ENCODE measurements at places on chromosomes 16 and 17.
A peak's percentile ranks its signal among the peaks of the same experiment; 100 is the strongest.

- no peak for DNase-seq
Measured at GRCh38 chr16:51010817-51011216, 140.3 kb downstream of the SALL1 start.

- no peak for DNase-seq
Measured at GRCh38 chr17:60332574-60332973, 59.4 kb downstream of the USP32 start.

- DNase-seq, result no peak
Measured at GRCh38 chr17:76480632-76481031, 13.2 kb downstream of the AANAT start.

DNA sequence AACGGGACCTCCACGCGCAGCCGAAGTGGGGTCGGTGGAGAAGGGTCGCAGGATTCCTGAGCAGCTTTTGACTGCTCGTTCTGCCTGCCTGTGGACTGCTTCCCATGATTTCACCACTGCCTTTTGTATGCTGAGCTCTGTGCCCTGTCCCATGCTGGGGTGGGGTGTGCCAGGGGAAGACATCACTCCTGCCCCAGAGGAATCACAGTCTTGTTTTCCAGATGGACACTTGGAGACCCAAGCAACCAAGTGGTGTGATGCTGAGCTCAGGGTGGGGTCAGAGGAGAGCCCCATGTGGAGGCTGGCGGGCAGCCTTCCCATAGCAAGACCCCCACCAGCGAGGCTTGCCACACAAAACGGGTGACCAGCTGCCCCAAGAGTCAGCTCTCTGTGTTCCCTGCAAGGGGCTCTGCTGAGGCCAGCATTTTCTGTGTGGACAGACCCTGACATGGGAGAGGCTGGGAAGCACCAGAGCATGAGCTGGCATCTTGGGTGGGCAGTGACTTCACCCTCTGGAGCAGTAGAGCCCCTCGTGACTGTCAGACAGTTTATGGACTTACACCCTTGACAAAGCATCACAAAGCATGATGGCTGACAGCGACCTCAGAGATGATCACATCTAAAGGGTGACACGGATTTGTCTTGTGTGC, 111.9 kb downstream of the GNAO1 start:
- DNase-seq, result no peak

- DNase-seq, result no peak
Measured at GRCh38 chr17:1108478-1108764, 71.4 kb downstream of the ABR start.

- DNase-seq, result no peak
Measured at GRCh38 chr16:23026784-23027362, 122.4 kb downstream of the USP31 start.

GRCh38 chr17:12395733-12396354, 269.8 kb upstream of the MYOCD start:
- DNase-seq, result no peak

DNA sequence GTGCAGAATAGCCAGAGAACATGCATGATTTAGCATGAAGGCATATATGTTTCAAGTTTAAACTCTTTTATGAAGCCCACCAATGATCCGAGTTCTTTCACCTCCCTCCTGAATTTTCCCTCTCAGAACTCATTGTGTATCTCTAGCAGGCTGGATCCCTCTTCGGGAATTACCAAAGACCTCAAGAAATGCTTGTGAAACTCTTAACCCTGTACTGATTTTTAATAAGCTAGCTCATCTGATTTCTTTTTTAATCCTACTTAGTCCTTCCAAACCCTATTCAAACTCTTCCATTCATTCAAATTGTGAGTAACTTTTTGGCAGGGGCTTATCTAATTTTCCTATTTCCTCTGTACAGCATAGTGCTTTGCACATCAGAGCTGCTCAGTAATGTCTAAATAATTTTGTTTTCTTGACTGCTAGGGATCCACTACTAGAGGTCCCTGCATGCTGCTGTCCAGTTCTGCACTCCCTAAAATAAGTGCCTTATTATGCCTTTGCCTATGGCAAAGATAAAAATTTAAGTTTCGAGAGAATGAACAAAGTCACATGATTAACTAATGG, 723.8 kb downstream of the CDH11 start:
- no peak for DNase-seq

- DNase-seq, result no peak
Measured at GRCh38 chr16:29779474-29779873, 1.4 kb downstream of the ZG16 start.

- no peak for DNase-seq
Measured at GRCh38 chr17:50820651-50821050, 14.7 kb upstream of the WFIKKN2 start.

DNA sequence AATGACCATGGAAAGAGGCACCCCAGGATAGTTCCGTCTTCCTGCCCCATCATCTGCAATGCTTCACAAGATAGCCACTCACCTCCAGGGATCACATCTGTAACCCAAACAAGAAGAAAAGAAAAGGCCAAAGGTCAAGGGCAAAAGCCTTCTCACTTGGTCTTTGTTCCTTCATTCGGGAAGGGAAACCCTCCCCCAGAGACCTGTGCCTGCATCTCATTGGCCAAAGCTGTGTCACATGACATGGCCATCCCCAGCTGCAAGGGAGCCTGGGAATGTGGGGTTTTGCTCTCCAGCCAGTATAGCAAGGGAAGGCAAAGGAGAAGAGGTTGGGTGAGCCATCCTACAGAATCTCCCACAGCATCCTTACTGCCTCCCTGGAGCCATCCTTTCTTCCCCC, 47.9 kb downstream of the NOL11 start:
- DNase-seq, result no peak

DNA sequence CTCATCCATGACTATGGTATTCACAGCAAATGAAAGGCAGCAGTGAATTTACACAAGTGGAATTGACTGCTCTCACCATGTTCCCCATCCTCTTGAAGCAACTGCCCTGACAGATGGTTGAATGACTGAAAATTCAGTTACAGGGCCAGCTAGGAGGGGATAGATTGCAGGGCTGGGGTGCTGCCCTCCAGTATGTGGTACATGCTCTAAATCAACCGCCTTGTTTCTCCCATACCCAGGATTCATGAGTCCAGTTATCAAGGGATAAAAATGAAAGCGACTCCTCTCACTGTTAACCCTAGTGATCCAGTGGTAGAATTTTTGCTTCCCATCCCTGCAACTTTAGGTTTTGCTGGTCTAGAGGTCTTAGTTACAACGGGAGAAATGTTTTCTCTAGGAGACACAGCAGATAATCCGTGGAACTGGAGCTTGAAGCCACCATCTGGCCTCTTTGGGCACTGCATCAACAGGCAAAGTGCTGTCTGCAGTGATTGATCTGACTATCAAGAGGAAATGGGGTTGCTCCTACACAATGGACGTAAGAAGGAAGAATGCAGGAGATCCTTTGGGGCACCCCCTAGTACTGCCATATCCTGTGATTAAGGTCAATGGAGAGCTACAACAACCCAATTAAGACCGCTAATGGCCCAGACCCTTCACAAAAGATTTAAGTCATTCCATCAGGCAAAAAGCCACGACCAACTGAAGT, 32.0 kb downstream of the SCPEP1 start:
- peak; percentile 12 for DNase-seq

- DNase-seq, result no peak
Measured at GRCh38 chr16:28931801-28932225, at the start of gene CD19. Gene CD19 (plus strand): TSS chr16:28931971. CDS start chr16:28932001, 30 bp downstream.

DNA sequence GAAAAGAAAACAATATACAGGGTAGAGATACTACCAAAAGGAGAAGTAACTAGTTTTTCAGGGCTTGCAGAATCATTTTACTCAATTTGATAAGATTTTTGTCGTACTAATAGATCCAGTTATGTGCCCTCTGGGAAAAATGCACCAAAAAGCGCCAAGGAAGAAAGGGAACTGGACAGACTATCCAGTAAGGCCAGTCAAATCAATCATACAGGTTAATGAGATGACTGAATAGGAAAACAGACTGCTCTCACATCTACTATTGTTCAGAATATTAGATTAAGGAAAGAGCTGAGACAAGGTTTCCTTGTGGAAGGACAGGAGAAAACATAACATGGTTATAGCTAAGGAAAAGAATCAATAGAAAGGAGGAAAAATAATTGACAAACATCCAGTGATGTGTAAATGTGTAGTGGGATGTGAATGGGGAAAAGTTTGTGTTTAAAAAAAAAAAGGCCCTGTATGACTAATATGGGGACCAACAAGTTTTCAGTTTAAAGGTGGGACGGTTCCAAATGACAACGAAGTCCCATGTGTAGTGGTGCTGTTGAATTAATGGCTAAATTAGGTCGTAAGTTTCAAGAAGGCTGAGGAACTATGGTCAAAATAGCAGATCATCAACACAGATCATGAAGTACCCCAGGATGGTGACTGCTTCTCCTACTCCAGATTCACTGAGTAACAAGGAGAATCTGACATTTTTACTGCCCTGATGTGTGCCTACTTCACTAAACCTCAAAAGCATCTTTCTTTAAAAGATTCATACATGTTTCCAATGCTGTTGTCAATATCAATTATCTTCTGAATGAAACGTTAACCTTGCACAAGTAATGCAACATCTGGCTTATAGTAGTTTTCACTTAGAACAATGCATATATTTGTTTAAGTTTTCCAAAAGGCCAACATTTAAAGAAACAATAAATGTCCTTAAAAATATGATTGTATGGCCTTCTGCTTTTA, 40.7 kb downstream of the BRIP1 start:
- DNase-seq, result no peak

DNA sequence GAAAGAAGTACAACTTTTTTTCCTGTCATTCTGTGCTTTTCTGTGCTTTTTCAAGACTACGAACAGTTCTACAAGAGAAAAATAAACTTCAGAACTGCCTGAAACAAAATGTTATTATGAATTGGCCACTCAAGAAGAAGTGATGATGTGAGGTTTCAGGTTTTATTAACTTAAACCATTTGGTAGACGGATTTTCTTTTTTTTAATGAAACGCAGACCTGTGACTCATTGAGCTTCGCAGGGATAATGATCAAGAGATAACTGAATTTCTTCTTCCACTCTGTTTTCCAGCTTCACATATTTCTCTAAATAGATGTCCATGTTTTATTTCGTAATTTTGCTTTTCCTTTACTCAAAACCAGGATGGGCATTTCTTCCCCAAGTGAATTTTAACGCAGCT, 32.7 kb downstream of the AIPL1 start:
- no peak for DNase-seq

- DNase-seq, result peak; percentile 51
Measured at GRCh38 chr16:81616321-81617020, 162.6 kb upstream of the PLCG2 start.

DNA sequence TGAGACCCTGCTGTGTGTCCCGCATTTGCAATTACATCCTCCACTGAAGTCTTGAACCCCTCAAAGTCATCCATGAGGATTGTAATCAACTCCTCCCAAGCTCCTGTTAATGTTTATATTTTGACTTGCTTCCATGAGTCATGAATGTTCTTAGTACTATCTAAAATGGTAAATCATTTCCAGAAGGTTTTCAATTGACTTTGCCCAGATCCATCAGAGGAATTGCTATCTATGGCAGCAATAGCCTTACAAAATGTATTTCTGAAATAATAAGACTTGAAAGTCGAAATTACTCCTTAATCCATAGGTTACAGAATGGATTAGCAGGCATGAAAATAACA, 2.5 kb upstream of the C16orf87 start:
- no peak for DNase-seq

- no peak for DNase-seq
Measured at GRCh38 chr17:61709567-61709966, 118.5 kb upstream of the NACA2 start.

DNA sequence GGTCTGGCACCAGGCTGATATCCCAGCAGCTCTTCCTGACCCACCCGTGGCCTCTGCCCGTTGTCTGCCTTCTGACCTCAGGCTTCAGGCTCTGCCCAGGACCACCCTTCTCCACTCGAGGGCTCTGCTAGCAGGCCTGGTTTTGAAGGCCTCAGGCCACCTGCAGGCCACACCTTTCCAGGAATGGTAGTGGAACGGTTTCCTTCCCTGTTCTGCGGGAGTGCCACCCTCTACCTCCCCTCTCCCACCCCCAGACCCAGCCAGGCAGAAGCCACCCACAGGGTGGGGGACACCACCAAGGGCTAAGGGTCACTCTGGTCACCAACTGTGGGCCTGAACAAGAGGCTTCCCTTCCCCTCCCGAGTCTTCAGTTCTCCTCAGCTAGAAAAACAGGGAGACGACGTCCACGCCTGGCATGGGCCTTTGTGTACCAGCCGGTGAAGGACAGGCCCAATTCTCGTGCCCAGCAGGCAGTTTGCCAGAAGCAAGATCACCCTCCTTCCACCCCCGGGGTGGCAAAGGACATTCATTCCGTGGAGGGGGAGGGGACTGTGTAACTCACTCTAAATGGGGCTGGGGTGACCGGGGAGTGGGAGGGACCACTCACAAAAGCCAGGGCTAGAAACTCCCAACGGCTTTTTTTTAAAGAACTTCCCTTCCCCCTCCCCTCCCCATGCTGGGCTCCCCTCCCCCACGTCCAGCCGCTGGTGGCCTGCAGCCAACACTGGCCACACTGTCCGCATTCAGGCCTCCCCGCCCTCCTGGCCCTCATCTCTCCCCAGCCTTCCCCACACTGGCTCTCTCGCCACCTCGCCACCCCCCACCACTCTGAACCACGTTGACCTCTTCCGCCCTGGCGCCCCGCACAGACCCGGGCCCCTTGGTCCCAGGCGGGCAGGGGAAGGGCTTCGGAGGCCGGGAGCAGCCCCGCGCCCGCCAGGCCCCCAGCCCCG, 7.7 kb downstream of the CBX4 start:
- no peak for DNase-seq

DNA sequence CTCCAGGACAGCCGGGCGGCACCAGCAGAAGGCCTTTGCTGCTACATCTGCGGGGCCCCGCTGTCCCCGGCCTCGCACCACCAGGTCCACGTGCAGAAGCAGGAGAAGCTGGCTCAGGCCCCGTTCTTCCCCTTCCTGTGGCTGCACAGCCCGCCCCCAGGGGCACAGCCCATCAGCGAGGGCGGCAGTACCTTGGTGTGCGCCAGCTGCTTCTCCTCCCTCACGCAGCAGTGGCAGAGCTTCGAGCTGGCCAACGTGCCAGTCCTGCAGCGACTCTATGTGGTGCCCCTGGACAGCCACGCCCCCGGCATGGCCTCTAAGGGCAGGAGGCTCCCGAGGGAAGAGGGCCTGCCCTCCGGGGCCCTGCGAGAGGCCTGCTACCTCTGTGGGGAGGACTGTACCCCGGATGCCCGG, 58.3 kb upstream of the CIBAR2 start:
- no peak for DNase-seq

GRCh38 chr17:14737984-14738651, 437.2 kb downstream of the HS3ST3B1 start:
- no peak for DNase-seq

DNA sequence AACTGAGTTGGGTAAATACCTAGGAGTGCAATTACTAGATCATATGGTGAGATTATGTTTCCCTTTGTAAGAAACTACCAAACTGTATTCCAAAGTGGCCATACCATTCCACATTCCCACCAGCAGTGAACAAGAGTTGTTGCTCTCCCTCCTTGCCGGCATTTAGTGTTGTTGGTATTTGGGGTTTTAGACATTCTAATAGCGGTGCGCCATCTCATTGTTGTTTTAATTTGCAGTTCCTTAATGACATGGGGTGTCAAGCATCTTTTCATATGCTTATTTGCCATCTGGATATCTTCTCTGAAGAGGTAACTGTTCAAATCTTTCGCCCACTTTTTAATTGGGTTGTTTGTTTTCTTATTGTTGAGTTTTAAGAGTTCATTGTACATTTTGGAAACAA, 164.2 kb upstream of the LHX1 start:
- no peak for DNase-seq

- DNase-seq, result no peak
Measured at GRCh38 chr16:83793179-83793578, 14.6 kb upstream of the HSBP1 start.

- DNase-seq, result no peak
Measured at GRCh38 chr17:78935419-78936323, 10.5 kb upstream of the TIMP2 start.

GRCh38 chr17:44279666-44280391, 11.9 kb upstream of the SLC4A1 start:
- no peak for DNase-seq

- DNase-seq, result no peak
Measured at GRCh38 chr17:17321356-17322025, 18.3 kb downstream of the NT5M start.
